ENCODE measurements at places on chromosomes 1 and 21.

DNA sequence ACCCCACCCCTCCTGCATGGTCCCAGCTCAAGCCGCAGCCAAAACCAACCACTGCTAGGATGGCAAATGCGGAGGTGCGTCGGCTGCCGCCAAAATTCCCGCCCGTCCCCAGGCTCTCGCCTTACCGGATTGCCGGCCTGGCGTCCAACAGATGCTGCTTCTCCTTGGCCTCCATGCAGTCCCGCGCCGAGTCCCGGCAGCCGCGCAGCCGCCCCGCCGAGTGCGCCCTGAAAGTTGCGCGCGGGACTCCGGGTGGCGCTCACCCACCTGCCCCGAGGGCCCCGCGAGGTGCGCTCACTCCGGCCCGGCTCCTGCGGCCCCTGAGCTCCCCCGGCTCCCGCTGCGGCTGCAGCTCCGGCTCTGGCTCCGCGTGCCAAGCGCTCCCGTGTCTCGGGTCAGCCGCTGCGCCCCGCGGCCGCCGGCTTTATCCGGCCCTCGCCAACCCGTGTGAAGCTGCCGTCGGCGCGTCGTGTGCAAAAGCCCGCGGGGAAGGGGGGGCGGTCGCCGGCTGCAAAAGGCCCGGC lies at the start of gene SLC30A2:
Gene SLC30A2, minus strand, starts transcription at position 397 of the 524 bp plus-strand sequence. Its CDS starts 222 bp downstream, at position 175.
- DNase-seq = no peak

DNA sequence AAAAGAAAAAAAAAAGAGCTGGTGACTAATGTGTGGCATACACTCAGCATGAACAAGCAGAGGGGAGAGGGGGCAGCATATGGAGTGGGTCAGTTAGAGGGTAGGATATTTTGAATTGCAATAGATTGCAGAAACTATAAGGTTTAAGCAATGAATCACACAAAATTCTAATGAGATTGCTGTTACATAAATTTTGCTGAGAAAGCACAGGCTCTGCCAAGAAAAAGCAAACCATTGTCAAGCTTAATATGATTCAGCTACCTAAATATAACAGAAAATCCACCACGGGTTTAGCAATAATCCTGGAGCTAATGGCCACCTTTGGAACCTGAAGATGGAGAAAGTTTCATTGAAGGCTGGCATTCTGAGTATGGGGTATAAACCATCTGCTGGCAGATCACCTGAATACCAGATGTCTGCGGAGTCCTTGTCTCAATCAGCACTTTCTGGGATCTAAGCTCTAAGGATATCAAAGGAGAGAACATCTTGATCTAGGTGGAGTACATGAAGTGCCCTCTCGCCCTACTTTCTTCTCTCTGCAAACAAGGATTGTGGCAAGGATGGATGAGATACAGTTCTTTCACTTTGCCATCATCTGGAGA lies 30.3 kb upstream of the ANGPTL7 start:
- DNase-seq = no peak

DNA sequence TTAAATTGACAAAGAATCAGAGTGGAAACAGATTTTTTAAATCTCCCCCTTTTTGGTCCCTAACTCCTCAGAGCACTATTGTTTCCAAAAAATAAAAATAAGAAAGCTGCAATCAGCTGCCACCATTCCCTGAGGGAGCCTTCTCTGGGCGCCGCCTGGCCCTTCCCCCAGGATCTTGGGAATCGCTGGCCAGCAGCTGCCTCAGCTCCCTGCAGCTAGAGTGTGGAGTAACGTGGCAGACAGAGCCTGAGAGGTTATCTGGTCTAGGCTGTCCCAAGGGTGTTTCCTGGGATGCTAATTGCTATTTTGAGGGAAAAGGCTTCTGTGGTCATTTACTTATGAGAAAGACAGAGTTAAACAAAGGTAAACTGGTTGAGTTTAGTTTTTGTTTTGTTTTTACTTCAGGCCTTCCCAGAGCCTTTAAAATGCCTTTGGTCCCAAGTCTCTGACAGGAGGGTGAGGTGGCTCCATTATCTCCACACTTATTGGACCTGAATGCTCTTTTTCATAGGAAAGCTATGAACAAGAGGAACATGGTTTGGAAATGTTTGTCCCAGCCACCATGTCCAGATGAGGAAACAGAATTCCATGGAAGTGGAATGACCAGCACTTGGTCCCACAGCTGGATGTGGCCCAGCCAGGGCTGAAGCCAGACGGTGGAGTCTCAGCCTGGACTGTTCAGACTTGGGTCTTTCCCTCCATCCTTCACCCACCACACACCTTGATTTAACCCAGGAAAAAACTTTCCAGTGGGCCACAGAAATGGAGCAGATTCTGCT lies 14.1 kb upstream of the KIAA1614 start:
- DNase-seq = no peak

DNA sequence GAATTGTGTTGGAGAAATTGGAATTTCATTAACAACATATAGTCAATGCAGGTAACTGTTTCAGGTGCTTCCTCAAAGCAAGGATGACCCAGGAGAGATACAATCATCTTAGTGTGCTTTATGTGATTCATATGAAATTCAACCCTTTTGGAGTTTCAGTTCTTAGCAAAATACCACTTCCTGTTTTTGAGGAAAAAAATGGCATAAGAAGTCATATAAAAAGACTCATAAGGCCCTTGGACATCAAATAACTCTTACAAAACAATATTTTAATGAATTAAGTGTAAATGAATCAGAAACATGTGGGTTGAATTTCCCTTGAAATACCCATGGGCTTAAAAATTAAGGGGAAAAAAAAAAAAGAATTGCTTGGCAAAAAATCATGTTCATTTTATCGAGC lies 926.6 kb downstream of the LTN1 start:
- no peak for DNase-seq

DNA sequence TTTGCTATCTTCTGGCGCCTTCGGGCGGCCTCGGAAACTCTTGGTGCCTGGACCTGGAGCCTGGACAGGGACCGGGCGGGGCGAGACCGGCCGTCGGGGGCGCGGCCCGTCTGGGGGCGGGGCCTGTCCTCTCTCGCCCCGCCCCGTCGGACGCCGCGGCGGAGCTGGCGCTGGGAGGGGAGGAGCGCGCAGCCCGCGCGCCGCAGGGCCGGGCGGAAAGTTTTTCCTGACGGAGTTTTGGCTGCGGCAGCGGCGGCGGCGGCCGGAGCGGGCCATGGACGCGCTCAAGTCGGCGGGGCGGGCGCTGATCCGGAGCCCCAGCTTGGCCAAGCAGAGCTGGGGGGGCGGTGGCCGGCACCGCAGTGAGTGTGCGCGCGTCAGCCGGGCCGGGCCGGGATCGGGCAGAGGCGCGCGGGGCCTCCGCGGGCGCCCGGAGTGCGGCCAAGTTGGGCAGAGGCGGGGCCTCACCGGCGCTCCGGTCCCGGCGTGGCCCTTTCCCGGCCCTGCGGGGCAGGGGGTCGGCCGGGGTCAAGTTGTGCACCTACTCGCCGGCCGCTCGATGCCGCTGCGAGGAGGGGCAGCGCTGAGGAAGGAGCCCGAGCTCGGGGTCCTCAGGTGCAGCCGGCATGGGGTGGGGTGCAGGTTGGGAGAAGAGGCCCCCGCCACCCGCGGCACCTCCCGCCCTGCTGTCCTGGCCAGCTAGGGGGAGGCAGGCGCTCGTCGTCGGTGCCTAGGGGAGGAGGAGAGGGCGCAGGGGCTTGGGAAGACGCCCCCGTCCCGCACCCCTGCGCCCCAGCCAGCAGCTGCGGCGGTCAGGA lies at the start of gene LDLRAP1:
Gene LDLRAP1, plus strand, starts transcription at position 182 of the 818 bp plus-strand sequence. Its CDS starts 93 bp downstream, at position 275.
- no peak for DNase-seq

DNA sequence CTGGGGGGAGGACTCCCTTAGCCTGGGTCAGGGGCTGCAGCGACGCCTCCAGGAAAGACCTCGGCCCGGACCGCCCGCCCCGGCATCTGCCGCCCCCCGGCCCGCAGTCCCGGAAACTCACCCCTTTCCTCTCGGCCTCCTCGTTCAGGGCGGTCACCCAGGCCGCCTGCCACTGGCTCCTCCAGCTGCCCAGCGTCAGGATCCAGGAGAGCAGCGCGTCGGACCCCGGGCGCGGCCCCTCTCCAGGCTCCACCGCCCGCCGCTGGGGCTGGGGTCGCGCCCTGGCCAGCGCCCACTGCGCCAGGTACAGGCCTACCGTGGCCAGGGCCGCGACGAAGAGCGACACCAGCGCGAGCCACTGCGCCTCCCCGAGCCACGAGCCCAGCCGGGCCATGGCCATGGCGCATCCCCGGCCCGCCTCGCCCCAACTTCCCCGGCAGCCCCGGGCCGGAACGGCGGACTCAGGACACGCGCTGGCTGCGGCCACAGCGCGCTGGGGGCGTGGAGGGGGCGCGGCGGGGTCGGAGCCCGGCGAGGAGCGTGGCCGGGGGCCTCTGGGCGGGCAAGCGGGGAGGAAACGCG lies 478 bp downstream of the C2CD2 start:
- no peak for DNase-seq

- DNase-seq = no peak
These were observed 106.3 kb downstream of the KCNT2 start for GRCh38 chr1:196501760-196502428.

DNA sequence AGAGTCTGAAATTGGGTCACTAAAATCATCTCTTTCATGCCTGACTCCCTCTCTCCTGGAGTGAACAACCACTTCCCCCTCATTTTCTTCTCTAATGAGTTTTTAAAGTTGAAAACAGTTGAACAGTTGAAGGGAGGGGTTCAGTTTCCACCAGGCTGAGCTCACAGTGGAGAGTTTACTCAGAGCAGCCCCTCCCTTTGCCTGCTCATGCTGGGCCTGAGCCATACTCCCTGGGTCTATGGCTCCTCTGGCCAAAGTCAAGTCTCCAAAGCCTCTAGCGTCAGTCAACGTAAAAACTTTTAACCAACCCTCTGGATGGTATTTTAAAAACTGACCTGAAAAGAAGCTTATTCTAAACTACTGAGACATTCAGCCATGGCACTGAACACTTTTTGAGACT lies 100.8 kb upstream of the RNPC3 start:
- no peak for DNase-seq

GRCh38 chr21:38170704-38171682 lies 85.8 kb upstream of the KCNJ15 start:
- no peak for DNase-seq

- no peak for DNase-seq
These were observed 59.5 kb downstream of the OMA1 start for GRCh38 chr1:58487002-58487401.

- no peak for DNase-seq
These were observed 290.5 kb downstream of the OMA1 start for GRCh38 chr1:58256041-58256440.

GRCh38 chr1:116182019-116182714 lies 71.0 kb downstream of the MAB21L3 start:
- no peak for DNase-seq

- no peak for DNase-seq
These were observed 18.6 kb upstream of the FBXO28 start for GRCh38 chr1:224095339-224095738.

DNA sequence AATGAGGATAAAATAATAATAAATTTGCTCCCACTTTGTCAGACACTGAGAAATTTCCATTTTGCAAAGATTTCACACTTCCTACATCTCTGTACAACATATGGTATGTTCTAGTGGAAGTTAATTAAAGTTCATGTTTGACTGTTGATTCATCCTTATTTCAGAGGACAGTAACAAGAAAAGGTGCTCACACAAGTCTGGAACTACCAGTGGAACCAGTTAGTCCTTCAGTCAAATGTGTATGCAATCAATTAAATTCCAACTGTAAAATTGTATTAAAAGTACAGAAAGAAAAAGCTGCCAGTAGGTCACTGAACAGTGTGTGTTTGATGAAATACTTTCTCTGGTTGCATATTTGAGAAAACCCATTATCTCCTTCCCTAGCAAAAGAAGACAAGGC lies 496.0 kb upstream of the PKN2 start:
- DNase-seq = no peak

DNA sequence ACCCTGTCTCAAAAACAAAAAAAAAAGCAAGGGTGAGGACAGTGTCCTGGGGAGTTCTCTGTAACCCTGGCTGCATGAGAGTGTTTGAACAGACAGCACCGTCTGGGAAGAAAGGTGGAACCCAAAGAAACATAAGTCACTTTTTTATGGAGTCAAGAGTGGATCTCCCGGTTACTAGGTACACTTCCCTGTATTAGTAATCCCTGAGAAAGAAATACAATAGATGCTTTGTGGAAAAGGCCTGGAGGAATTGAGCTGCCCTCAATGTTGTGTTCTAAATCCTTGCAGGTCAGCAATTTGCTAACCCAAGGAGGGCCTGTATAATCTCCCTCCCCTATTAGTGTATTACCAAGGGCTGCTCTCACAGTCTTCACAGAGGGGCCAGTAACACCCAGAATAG lies 16.6 kb downstream of the DEGS1 start:
- no peak for DNase-seq

DNA sequence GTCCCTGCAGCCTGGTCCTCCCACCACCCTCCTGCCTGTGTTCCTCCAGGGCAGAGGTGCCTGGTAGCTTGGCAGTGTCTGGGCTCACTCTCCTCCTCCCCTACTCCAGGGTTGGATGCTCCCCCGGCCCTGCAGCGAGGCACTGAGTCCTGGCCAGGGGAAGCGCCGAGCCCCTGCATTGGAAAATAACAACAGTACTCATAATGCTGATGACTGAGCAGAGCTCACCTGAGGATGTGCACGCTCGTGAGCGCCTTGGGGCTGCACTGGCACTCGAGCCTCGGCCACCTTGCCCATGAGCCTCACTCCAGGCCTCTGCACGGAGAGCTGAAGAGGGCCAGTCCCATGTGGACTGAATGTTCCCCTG lies 6.0 kb upstream of the ACTRT2 start:
- no peak for DNase-seq

- no peak for DNase-seq
These were observed 6.4 kb downstream of the SELENON start for GRCh38 chr1:25806418-25806817.
